ENCODE measurements at places on chromosomes 12 and 14. TPM values are rescaled to one million over a fixed set of nuclear protein-coding genes. Genes with fewer than 3 reads are reported as not detected.
A peak's percentile ranks its signal among the peaks of the same experiment; 100 is the strongest.

DNA sequence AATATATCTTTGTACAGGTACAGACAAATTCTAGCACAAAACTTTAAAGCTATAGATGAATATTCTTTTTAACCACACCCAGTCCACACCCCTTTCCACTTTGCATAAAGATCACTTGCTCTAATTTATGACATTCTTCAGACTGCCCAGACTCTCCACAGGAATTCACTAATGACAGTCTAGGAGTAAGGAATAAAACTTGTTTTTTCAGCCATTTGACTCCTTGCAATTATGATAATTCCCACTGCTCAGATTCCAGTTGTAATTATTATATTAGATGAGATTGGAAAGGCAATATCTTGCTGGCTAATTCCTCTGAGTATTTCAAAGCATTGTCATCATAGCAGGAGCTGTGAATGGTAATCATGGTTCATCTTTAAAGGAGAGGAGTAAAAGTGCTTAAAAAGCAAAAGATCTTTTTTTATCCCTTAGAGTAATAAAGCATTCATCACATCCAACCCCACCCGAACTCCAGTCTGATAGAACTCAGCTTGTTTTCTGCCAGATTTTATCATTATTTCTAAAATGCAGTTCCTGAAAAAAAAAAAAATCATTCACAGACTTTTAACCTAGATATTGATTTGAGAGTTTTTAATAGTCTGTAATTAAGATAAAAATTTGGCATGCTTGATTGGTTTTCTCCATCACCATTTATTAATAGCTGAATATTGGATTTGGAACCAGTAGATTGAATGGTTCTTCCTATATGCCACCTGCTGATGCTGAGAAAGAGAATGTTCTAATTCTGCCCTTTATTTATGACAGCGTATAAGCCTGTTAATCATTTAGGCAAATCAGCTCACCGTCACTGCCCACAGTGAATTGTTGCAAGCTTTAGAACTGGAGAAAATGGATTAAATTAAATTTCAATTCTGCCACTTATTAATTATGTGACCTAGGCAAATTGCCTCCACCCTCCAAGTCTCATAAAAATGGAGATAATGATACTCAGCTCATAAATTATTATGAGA, 93.9 kb upstream of the RASSF8 start:
- no peak for DNase-seq

SLC10A1 gene
- not detected for total RNA-seq

DNA sequence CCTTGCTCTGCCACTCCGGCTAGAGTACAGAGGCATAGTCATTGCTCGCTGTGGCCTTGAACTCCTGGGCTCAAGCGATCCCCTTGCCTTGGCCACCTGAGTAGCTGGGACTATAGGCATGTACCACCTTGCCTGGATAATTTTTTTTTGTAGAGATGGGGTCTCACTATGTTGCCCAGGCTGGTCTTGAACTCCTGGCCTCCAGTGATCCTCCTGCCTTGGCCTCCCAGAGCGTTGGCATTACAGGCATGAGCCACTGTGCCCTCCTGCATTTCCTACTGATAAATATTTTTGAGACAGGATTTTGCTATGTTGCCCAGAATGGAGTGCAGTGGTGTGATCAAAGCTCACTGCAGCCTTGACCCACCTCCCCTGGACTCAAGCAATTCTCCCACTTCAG, 9.4 kb downstream of the EMG1 start:
- DNase-seq, result no peak

- DNase-seq, result no peak
These were observed 49.6 kb upstream of the HECTD1 start for GRCh38 chr14:31257244-31257553.

- DNase-seq, result no peak
These were observed 148.2 kb downstream of the TMEM30B start for GRCh38 chr14:61132894-61133293.

- DNase-seq, result no peak
These were observed 8.4 kb upstream of the KRT6A start for GRCh38 chr12:52501490-52501889.

GRCh38 chr14:63276492-63277342, 42.0 kb downstream of the GPHB5 start:
- DNase-seq, result no peak

DNA sequence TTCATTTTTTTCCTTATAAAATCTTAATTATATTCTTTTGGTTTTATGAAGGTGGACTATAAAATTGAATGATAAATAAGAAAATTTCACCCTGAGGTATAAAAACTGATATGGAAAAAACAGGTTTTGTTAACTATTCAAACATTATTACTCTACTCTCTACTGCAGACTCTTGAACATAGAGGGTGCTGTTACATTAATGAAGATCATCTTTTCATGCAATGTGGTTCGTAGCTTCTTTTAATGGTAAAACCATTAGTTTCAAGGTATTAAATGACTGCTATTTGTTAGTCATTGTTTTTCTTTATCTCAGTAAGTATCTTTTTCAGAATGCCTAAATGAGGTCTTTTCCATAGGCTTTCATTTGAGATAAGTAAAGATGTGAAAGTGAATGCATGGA, 510.4 kb downstream of the SLC16A7 start:
- no peak for DNase-seq

GRCh38 chr12:107571492-107571891, 114.1 kb upstream of the PWP1 start:
- no peak for DNase-seq

PABPN1 gene
- total RNA-seq, result 68.1 TPM

DNA sequence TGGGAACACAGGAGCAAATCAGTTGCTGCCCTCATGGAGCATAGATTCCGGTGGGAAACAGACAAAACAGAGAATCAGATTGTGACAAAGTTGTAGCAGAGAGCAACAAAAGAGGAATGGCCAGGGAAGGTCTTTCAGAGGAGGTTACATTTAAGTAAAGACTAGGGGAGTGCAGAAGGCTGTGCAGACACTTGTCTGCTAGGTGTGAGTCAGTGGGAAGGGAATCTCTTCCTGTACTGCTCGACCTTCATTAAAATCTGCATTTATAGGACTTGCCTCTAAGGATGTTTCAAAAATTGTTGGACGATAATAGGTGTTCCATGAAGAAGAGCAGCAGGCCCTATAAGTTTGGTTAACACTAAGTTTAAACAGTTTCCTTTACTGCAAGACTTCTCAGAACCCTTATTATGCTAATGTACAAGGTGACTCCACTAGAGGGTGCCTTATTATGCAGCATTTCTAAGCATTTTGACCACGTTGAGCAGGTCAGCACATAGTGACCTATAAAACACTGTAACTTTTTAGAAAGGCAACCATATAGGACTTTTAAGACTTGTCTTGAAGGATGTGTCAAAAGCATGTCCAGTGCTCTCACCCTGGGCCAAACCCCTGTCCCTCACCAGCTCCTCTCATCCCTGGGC, 91.8 kb upstream of the RIC8B start:
- peak; percentile 68 for DNase-seq

GRCh38 chr12:71958993-71959578, 20.4 kb downstream of the TPH2 start:
- no peak for DNase-seq

MUCL1 gene
- total RNA-seq, result not detected

DNA sequence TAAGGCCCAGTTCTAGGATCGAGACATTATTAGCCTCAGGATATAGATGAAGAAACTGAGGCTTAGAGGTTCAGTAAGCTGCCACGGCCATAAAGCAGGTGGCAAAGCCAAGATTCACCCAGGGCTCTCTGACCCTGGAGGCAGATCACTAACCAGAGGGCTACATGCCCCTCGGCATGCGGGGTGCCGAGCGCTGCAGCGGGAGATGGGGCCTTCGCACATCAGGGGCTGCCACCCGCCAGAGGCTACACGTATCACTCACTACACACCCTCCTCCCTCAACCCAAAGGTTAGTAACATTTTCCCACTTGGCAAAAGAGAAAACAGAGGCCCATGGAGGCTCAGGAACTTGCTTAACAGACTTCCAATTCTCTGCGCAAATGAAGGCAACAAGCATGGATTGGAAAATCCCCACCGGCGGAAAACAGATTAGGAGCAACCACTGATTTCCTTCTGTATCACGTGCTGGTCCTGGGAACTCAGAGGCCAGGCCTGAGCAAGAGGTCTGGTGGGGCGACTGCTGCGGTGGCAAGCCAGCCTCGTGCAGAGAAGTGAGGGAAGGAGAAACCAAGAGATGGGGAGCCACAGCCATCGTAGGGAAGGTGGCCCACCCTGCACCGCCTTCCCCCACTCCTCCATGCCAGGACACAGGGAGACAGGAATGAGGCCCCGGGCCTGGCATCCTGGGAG, 6.0 kb downstream of the CCDC85C start:
- DNase-seq, result no peak

DNA sequence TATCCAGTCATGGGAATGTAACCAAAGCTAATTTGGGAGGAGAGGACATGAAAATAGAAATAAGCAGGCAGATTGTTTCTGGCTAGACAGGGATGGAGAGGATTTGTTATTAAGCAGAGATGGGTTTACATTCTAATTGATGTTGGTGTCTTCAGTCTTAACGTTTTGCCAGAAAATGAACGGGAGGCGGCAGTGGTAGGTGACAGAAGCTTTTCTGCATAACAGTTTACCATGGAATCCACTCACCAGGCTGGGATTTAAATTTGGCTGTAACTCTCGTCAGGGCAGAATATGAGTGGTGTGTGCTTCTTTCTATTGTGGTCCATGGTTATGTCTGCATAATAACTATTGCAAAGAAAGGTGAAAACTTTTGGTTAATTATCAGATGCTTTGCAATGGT, 50.2 kb upstream of the OTX2 start:
- no peak for DNase-seq

- no peak for DNase-seq
These were observed 1162.1 kb upstream of the USP15 start for GRCh38 chr12:61098031-61098580.

NGB gene
- 4.2 TPM for total RNA-seq

DNA sequence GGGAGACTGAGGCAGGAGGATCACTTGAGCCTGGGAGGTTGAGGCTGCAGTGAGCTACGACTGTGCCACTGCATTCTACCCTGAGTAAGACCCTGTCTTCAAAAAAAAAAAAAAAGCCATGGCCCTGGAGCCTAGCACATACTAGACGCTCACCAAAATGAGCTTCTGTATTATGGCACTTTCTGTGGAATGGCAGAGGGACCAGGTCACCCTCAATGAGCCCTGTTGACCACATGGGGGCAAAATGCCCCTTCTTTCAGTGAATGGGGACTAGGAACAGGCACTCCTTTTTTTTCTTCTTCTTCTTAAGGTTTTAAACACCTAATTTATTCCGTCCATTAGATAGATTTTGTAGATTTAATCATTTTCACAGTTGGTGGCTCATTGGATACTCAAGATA, 50.5 kb downstream of the FAM222A start:
- DNase-seq, result no peak

LRRIQ1 gene
- 0.13 TPM for total RNA-seq

SERPINA1 gene
- total RNA-seq, result 2.3 TPM

DNA sequence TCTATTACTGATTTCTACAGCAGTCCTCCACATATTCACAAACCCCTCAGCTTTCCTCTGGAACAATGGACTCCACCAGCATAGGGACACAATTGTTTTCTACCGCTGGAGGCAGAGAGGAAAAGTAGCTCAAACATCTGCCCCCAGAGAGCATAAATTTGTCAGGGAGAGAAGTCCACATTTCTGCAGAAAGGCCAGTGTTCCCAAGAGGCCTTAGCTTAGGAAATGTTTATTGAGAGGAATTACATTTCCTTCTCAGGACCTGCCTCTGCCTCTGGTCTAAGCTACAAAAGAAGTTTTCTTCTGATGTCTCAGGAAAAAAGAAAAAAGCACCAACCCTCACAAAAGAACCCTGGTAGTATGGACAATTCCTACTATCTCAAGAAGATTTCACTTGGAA, 217.8 kb upstream of the BMP4 start:
- no peak for DNase-seq

DNA sequence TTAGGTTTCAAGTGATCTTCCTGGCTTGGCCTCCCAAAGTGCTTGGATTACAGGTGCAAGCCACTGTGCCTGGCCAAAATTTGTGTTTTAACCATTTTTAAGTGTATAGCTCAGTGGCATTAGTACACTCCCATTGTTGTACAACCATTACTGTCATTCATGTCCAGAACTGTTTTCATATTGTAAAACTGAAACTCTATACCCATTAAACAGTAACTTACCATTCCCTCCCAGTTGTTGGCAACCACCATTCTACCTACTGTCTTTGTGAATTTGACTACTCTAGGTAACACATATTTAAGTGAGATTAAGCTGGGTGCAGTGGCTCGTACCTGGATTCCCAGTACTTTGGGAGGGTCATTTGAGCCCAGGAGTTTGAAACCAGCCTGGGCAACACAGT, 67.3 kb upstream of the KCNH3 start:
- DNase-seq, result no peak

PELI2 gene
- total RNA-seq, result 13.7 TPM

TCL1B gene
- total RNA-seq, result not detected

DNA sequence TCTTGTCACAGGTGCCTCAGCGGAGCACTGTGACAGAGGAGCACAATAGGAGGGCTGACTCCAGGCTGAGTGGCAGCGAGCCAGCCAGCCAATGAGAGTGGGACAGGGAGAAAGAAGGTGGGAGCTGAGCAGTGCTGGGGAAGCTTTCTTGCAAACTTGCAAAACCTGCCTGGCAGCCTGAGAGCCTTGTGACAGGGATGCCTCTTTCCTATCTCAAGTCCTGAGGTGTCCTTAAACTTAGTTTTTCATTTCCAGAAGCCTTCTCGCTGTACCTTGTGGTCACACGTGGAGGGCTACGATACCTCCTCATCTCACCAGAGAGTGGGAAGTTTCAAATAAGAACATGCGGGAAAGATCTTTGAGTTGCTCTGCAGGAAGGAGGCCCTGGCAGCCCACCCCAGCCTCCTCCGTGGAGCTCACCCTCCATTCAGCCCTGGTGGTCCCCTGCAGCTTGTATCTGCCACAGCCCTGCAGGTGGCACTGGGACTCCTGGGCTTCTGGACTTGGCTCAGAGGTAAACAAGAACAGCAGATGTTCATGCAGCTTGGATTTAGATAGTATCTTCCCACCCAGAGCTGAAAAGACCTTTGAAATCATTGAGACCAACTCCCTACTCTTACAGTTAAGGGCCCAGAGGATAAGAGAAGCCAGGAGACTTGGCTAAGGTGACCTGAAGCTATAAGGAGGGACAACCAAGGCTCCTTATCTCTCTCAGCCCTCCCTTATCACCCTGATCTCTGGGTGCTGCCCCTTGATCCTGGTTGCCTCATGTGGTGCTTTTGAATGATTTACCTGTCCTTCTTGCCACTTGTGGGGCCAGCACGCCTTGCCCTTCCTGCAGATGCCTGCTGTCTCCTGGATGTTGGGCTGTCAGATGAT, 153.5 kb upstream of the MAX start:
- no peak for DNase-seq

GNPTAB gene
- total RNA-seq, result 32.2 TPM

PRH2 gene
- total RNA-seq, result not detected

GRCh38 chr14:64944861-64945260, 2.3 kb upstream of the GPX2 start:
- DNase-seq, result peak; percentile 70

Data from esophagus muscularis mucosa (tissue), 4 donors.